ENCODE measurements at places on chromosomes 6 and 20.

GRCh38 chr6:71268735-71269437 is 19.7 kb upstream of the OGFRL1 start:
- DNase-seq, result no peak

DNA sequence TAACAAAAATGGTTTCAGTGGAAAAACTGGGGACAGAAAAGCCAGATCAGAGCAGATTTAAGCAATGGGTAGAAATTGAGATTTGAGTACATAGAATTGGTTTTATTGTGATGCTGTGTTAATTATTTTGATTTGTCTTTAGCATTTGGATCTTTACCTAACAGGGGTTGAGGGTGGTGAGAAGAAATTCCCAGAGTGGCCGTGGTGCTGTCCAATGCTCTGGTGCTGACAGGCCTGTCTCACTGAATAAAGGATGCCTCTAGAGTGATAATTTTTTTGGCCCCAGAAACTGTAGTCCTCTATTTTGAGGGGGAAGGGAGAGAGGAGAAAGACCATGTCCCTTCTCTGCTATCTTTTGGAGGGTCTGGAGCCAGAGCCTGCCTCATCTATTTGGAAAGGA is 79.1 kb downstream of the LYRM2 start:
- DNase-seq, result no peak

GRCh38 chr20:25690427-25690826 is 6.2 kb downstream of the ZNF337 start:
- no peak for DNase-seq

DNA sequence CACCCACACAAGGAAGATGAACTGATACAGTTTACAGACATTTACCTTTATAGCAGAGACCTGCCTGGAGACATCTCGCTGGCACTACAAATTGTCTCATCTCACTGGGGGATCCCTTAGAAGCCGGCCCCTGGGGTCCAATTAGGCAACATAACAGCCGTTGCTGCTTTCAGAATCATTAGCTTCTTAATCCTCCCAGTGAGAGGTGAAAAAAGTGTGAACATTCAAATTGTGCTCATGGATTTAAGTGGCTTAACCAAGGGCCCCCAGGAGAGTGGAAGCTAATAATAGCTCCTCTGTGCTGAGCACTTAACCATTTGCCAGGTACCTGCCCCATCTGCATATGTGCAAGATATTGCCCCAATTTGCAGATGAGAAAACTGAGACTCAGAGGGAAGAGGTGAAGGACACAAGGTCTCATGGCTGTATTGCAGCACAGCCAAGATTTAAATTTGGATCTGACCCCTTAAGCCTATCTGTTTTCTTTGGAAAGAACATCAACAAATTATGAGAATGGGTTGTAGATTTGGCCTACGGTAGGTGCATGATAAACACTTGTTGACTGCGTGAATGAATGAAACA is 101.0 kb downstream of the EYA2 start:
- no peak for DNase-seq

GRCh38 chr20:3101737-3102574 is 17.4 kb upstream of the AVP start:
- no peak for DNase-seq

GRCh38 chr6:31881136-31881859 is 2.5 kb upstream of the SLC44A4 start:
- no peak for DNase-seq

- no peak for DNase-seq
Measured at GRCh38 chr20:2168946-2169345, 67.3 kb downstream of the STK35 start.

GRCh38 chr6:111038534-111039252 is 48.6 kb upstream of the SLC16A10 start:
- DNase-seq, result no peak

GRCh38 chr20:22371843-22372242 is 212.5 kb downstream of the FOXA2 start:
- peak; percentile 62 for DNase-seq

- DNase-seq, result no peak
Measured at GRCh38 chr6:112413780-112414179, 66.7 kb downstream of the RFPL4B start.

DNA sequence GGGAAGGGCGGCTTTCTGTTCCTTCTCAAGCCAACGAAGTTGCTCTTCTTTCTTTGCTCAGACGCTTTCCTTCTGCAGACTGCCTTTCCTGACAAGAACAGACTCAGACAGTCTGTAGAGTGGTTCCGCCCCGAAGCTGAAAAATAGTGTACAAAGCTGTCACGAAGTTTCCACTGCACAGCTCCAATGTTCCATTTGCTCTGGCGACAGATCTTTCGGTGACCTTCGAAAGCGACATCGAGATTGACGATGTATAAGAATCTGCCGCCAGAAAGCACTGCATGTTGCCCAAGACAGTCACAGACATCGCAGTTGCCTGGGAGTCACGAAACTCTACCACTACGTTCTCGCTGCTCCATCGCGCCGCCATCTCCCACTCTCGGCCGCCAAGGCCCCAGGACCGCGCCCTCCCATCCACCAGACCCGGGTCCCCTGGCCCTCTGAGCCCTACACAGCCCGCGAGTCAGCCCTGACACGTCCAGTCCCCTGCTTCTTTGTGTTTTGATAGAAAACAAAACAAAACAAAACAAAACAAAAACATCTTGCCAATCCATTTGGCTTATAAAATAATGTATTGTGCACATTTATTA is 42.1 kb upstream of the ZNF184 start:
- DNase-seq, result no peak

GRCh38 chr6:83960664-83961063 is 72.9 kb upstream of the MRAP2 start:
- no peak for DNase-seq

GRCh38 chr6:120646101-120646500 is 688.2 kb downstream of the TBC1D32 start:
- DNase-seq, result no peak

DNA sequence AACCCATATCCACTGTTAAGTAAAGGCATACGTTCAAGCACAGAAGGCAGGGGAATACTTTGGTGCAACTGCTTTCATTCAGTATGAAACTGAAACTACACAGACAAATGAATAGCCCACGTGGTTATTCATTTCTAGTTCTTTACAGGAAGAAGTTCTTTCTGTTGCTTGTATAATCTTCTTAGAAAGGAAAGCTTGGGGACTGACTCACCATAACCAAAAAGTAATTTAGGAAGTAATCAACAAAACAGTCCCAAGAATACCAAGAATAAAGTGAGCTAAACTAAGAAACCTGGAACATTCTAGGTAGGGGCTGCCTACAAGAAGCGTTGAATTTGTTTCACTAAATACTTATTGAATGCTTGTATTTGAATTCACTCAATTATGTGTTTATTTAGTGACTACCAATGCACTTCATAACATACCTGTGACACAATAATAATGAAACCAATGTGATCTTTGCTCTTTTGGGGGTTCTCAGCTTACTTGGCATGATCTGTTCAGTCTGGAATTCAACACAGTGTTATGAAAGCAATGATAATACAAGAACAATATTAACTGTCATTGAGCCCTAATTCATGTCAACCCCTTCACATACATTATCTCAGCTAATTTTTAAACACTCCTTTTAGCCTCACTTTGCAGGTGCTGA is 25.1 kb upstream of the KIAA0408 start:
- no peak for DNase-seq

- DNase-seq, result no peak
Measured at GRCh38 chr20:64154590-64155257, 9.5 kb upstream of the MYT1 start.

- DNase-seq, result no peak
Measured at GRCh38 chr6:168000198-168001028, 2.9 kb downstream of the KIF25 start.

GRCh38 chr6:144659202-144660182 is 374.4 kb downstream of the UTRN start:
- no peak for DNase-seq

GRCh38 chr6:134531611-134532010 is 213.7 kb upstream of the SGK1 start:
- no peak for DNase-seq

DNA sequence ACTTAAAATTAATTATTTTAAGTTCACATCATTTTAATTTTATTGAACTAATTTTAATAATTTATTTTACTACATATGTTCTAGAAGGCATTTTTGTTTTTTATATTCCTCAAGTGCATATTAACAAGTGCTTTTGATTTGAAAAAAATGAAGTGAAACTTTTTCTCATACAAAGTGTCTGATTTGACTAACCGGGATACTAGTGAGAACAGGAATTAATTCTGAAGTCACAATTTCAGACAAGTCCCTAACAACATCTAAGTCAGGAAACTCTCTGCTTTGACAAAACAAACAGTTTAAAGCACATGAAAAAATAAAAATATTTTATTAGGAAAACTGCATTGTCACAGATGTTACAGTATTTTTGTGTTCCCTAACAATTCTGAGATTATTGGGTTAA is 1166.3 kb upstream of the CITED2 start:
- no peak for DNase-seq

DNA sequence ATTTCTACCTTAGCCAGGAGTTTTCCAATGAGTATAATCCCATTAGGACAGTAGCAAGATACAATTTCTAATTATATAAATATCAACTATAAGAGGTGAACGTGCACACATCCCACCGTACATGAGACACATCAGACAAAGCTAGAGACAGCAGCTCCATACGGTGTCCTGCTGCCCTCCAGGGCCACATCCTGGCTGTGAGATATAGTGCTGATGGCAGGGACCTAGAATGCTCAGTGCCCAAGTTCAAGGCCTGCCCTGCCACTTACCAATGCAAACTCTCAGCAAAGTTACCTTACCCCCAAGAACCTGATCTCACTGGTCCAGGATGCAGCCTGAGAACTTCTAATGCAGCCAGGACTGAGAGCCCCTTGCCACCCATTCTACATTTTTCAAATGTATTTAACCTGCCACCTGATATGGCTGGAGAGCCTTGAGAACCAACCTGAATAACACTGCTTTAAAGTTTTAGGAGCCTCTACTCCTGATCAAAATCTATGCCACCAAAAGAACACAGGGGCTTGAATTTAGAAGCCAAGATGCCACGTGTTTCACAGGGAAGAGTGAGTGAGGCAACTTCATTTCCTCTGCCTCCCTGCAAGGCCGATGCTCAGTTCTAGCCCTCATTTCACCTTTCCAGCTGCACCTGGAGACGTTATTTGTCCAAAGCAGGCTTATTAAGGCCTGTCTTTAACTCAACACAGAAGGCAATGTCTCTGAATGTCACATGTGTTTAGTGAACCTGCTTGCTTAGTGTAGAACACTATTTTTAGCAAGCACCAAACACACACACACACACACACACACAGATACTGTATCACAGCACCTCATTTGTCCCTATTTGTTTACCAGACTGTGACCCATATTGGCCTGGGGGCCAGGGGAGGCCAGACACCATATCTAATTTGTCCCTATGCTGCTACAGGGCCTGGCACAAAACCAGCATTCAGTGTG is 6.1 kb downstream of the NFATC2 start:
- DNase-seq, result peak; percentile 98

GRCh38 chr6:89360415-89360999 is 8.0 kb upstream of the UBE2J1 start:
- no peak for DNase-seq

DNA sequence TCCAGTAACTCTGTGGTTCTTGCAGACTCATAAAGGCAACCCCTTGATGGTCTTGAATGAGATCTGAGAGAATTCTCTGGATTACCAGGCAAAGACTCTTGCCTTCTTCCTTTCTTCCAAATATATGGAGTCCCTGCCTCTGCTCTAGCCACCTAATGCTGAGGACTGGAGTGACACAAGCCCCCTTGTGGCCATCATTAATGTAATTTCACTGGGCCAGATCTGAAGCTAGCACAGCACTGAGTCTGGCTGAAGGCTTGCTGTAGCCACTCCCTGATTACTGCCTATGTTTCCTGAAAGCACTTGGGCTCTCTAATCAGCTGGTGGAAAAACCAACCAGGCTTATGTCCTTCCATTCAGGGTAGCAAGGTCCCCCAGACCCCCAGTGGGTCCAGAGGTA is 559.3 kb upstream of the IRAK1BP1 start:
- DNase-seq, result no peak
